ENCODE measurements at places on chromosomes 12 and 14.
A peak's percentile ranks its signal among the peaks of the same experiment; 100 is the strongest.

DNA sequence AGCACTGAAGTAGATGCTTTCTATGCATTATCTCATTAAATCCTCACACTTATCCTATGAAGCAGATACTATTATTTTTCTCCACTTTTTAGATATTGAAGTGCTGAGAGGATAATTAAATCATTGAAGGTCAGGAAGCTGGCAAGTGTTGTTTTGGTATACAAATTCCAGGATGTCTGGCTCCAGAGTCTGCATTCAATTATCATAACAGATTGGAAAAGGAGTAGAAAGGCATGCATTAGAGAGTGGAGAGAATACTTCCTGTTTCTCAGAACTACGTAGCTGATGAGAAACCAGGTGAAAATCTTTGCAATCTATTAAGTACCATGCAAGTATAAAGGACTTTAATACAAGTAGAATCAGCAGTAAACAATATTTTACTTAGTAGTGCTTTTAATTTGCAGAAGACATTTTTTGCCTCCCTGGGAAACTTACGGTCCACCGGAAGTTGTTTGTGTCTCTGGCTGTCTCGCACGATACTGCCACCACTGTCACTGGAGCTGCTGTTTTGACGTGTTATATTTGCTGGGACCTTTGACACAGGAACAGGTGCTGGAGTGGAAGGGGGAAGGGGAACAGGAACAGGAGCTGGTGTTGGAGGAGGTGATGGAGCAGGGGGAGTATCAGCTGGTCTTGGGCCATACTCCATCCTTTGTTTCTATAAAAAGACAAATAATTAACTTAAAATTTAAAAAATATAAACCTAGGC, 158.0 kb downstream of the EPS8 start:
- DNase-seq, result no peak

GRCh38 chr12:65667932-65668331, 156.4 kb upstream of the HMGA2 start:
- DNase-seq, result no peak

DNA sequence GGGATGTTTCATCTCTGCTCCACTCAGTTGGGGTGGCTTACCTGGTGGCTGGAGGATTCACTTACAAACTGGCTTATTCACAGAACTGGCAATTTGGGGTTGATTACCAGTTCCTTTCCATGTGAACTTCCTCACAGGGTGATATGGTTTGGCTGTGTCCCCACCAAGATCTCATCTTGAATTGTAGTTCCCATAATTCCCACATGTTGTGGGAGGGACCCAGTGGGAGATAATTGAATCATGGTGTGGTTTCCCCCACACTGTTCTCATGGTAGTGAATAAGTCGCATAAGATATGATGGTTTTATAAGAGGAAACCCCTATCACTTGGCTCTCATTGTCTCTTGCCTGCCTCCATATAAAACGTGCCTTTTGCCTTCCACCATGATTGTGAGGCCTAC, 26.9 kb upstream of the IGF1 start:
- no peak for DNase-seq

- no peak for DNase-seq
Measured at GRCh38 chr12:118821386-118821925, 159.9 kb upstream of the SRRM4 start.

- DNase-seq, result no peak
Measured at GRCh38 chr14:38731962-38732361, 371.1 kb downstream of the SEC23A start.

DNA sequence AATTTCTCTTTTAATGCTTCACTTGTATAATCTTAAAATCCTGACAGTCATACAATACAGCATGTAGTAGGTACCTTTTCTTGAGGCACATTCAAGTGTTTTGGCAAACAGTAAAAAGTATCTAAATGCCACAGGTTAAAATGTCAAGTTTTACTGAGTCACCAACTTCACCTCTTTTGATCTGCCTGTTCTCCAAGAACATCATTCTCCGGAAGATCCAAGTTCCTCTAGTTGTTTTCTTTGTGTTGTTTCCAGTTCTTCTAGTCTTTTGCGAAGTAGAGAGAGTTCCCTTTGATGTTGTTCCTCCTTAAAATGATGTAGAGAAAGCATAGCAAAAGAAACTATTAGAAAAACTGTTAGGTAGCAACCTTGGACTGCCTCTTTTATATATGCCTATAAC, 151.1 kb downstream of the CEP83 start:
- DNase-seq, result no peak

- DNase-seq, result no peak
Measured at GRCh38 chr12:48026060-48026827, 22.0 kb upstream of the COL2A1 start.

- no peak for DNase-seq
Measured at GRCh38 chr14:29529418-29529817, 398.2 kb downstream of the PRKD1 start.

DNA sequence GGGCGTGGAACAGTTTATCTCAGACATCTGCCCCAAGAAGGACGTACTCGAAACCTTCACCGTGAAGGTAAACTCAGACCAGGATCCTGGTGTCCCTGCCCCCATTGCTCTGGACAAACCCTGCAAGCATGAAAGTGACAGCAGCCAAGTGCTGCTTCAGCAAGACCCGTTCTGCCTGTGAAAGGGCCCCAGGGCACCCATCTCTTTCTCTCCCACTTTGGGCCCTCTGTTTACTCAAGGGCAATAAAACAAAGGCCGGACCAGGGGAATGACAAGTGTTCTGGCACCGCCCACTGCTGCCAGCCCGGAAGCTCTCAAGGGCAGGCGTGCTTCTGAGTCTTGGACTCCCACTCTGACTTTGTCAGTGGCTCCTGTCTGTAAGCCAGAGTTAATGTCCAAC, 35.3 kb downstream of the CD9 start:
- DNase-seq, result no peak

- no peak for DNase-seq
Measured at GRCh38 chr14:75494896-75495295, 27.4 kb upstream of the BATF start.

DNA sequence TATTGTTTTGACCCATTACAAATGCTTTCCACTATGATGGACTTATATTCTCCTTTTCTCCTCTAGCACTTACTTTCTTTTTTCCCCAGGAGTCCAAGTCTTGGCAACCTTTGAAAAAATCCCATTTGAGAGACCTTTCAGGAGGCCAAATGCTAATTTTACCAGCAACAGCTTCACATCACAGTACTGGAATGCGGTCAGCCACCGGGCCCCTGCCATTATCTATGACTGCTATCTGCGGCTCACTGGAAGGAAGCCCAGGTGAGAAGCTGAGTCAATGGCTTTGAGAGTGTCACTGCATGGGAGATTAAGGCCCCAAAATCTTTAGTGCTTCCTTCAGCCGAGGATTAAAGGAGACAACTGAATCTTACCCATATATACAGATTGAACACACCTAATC, 64.2 kb downstream of the ERGIC2 start:
- DNase-seq, result no peak

- no peak for DNase-seq
Measured at GRCh38 chr12:47652521-47653234, 53.2 kb downstream of the RPAP3 start.

DNA sequence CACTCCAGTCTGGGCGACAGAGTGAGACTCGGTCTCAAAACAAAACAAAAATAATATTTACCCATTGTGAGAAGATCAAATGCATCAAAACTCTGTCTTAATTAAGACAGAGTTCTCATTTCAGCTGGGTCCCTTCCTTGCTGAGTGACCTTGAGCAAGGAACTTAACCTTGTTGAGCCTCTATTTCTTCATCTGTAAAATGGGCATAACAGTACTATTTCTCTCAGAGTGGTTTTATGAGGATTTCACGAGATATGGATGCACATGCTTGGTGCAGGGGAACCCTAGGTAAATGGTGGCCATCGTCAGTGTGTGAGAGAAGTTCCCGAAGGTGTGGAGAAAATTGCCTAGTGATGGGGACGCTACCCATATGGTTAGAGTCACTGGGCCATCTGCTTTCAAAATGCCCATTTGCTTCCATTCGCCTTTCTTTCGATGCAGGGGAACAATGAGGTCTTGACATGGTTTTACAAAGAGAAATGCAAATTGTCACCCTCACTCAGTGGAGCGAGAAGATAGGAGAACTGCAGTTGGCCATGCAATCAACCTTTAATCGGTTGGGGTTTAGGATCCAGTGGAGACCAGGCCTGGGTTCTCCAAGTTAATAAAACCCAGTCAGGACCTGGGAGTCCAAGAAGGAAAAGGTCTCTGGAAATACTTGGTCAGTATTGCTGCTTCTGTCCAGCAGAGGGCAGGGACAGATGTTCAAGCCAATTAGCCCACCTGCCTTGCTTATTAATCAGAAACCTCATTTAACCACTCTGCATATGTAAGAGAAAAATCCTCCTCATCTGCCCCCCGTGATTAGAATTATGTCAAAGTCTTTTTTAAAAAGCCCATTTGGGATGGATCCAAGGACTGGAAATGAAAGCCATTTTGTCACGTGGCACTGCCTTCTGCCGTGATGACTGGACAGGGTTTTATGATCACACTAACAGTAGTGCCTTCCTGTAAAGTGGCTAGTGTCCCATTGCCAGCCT, 37.2 kb downstream of the CFAP251 start:
- no peak for DNase-seq

- DNase-seq, result no peak
Measured at GRCh38 chr12:126663304-126664094, 1598.3 kb downstream of the AACS start.

GRCh38 chr12:94815958-94816357, 165.6 kb upstream of the TMCC3 start:
- no peak for DNase-seq

- no peak for DNase-seq
Measured at GRCh38 chr12:127241072-127241817, 1025.7 kb upstream of the TMEM132C start.

DNA sequence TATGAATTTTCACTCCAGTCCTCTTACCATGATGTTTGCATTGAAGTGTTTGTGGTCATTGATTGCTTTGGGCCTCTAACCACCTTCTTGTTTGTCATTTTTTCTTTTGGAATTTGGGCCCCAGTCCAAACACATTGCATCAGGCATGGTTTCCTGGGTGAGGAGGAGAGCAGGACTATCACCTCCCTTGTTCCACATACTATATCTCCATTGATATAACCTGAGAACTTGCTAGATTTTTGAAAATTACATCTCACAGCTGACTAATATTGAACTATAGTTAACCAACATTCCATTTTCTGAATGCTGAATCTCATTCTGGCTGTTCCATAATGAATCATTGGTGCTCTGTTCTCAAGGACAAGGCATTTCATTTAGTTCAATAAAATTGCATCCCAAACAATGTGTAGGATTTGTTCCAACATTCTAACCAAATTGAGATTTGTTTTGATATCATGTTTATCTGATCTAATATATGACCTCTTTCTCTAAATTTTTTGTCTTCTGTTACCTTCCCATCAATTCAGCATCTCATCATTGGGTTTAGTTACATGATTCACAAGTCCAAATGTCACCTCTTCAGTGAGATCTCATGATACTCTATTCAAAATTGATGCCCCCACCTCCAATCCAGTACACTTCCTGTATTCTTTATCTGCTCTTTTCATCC, 329.0 kb downstream of the ZFP36L1 start:
- DNase-seq, result no peak

GRCh38 chr12:66603461-66603860, 75.4 kb downstream of the GRIP1 start:
- DNase-seq, result no peak

DNA sequence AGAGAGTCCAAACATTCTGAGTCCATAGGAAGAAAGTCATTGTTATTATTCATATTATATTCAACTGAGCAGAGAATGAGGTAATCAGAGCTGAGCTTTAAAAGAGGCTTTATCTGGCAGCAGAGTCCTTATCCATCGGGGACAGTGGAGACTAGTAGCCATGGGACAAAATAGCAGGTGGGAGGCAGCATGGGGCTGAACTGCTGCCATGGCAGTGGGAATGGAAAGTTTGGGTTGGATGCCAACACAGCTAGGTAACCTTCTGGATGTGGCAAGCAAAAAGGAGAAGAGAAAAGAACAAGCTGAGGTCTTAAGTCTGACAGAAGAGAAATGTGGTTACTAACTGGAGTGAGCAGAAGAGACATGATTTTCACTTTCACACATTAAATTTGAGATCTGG, 71.0 kb upstream of the CDKN3 start:
- no peak for DNase-seq

DNA sequence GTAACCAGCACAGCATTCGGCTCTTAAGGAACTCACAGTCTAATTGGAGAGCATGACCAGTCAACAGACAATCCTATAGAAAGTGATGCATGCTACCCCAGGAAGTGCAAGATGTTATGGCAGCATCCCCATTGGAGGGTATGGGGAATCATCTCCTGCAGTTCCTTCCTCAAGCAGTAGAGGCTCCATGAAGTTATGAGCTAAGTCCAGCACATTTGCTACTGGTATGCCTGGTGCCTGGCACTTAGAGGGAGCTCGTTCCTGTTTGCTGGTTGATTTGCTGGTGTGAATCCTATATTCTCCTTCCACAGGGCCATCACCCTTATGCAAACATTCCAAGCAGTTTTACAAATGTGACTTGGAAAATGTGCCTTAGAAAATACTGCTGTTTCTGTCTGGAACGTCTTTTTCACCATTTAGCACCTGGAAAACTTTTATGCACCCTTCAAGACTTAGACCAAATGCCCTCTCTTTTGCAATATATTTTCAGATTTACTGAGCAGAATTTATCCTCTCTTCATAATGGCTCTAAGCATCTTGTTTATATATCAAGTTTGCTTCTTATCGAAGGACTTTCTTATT, 136.1 kb upstream of the WSCD2 start:
- no peak for DNase-seq

DNA sequence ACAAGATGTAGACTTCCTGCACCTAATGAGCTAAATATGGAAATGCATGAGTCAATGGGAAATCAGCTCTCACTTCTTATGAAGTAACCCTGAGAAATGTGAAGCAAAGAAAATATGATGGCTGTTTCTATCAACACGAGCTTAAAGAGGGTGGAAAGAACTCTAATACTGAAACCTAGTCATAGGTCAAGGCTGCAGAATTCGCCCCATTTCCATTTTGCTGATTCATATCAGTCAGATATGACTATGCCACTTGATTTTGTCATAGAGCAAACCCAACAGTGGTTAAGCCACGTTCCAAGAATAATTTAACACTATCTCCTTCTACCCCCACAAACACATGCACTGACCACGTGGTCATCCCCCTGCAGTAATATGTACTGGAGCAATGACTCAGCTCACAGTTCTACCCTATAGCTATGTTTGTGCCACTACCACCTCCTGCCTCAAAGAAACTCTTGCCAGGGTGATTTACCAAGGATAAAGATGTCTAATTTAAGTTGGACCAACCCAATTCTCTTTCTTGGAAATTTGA, 157.5 kb downstream of the TMTC3 start:
- DNase-seq, result peak; percentile 38

DNA sequence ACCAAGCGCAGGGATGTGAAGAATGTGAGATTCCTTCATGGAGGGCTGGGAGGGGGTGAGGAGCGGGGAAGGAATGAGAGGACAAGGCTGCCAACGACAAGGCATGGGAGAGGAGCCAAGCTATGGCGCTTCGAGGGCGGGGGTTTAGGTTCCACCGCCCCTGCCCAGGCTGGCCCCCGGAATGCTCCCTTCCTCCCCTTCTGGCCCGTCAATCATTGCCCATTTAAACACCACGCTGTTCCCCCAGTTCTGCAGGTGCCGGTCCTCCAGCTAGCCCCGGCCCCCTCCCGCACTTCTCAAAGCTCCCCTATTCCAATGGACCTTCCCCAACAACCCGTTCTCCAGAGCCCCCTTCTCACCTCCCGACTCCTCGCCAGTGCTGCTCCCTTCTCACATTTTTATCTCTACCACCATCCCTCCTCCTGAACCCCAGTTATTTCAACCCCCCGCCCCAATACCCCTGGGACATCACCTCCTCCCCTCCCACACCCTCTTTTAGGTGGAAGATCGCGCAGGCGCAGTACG, 428 bp downstream of the RNF41 start:
- DNase-seq, result no peak
